Vagina (tissue), 2 donors: ENCODE measurements at places on chromosomes 6 and 20.

DNA sequence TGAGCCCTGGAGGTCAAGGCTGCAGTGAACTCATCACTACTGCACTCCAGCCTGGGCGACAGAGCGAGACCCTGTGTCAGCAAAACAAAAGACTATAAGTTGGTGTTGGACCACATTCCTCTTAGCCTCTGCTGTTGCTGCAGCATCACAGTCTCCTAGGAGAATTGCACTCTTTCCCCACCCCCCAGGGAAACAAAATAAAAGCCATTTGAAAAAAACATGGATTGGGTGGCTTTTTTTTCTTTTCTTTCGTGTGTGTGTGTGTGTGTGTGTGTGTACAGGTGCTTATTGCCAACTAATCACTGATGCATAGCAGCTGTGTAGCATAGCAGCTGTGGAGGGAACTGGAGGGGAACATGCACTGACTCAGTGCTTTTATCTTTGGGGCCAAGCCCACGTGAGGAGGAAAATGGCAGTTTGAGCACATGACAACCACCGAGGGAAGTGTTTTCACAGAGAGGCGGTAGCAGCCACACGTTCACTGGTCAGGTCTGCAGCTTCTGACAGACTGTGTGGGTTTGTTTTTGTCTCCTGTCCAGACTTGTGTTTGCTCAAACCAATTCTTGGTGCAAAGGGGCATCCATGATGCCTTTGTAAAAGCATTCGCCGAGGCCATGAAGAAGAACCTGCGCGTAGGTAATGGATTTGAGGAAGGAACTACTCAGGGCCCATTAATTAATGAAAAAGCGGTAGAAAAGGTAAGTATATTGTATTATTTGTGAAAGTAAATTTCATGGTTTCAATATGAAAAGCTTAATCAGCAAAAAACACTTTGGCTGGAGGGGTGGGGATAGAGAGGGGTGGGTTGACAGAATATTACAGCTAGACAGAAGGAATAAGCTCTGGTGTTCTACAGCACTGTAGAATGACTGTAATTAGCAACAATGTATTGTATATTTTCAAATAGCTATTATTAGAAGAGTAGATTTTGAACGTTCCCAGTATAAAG is 27.7 kb downstream of the ALDH5A1 start:
- no peaks in the 10 kb centered on the region for H3K27me3 ChIP-seq
- no peak for DNase-seq
- H3K4me3 ChIP-seq: no peak overlapping the region
- H3K4me1 ChIP-seq: no peaks in the 10 kb centered on the region
- no peaks in the 10 kb centered on the region for H3K36me3 ChIP-seq

DNA sequence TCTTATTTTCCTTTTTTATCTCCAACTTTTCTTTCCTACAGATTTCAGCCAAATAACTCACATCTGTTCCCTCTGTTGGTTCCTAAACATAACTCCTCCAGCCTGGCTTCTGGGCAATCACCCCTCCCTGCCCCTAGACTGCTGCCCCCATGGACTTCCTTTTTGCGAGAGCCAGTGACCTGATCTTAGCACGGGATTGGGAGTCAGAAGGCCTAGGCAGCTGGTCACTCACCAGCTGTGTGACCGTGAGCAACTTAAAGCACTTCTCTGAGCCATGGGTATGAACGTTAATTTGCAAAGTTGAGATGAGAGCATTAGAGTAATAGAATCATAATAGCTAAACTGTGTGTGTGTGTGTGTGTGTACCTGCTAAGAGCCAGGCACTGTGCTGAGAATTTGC is 4.5 kb upstream of the MMP9 start:
- H3K27ac ChIP-seq: no peak overlapping the region
- DNase-seq: no peak
- H3K4me1 ChIP-seq: no peaks in the 10 kb centered on the region
- H3K4me3 ChIP-seq: no peak overlapping the region
- H3K27me3 ChIP-seq: no peaks in the 10 kb centered on the region

DNA sequence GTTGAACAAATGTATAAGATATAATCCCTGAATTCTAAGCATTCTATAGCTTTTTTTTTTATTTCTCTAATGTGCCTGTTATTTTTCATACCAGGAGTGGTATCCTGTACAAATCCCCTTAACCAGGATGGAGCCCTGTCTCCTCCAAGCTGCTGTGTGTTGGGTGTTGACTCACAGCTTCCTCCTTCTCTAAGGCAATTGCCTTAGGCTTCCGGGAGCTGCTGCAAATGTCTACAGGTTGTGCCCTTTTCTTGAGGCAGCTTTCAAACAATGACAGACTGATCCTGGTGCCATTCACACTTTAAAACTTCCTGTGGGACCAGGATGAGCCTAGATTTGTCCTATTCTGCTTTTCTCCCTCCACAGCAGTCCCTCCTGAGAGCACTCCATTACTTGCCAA is 173.2 kb downstream of the BTBD3 start:
- no peak overlapping the region for H3K27ac ChIP-seq
- no peaks in the 10 kb centered on the region for H3K36me3 ChIP-seq
- no peak for DNase-seq
- no peak overlapping the region for H3K4me3 ChIP-seq
- H3K27me3 ChIP-seq: no peaks in the 10 kb centered on the region

DNA sequence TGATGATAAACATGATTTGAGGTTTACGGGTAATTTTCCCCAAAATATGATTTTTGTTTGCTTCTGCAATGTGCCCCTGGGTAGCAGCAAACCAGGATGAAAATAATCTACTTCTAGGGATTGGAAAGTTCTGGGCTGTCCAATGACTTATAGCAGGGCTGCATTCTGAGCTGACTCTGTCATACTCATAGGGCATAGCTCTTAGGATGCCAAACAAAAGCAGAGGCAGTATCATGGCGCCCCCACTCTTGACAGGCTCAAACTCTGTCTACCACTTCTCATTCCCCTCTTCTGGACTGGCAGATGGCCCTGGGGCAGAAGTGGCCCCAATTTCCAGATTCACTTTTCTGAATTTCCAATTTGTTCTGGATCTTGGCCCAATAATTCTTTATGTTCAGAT is 10.3 kb downstream of the SERPINB1 start:
- no peak overlapping the region for H3K4me3 ChIP-seq
- H3K27me3 ChIP-seq: no peaks in the 10 kb centered on the region
- H3K36me3 ChIP-seq: peaks cover 31% of the 10 kb centered on the region
- H3K27ac ChIP-seq: no peak overlapping the region

- no peak overlapping the region for H3K27ac ChIP-seq
- no peaks in the 10 kb centered on the region for H3K36me3 ChIP-seq
- DNase-seq: no peak
These were observed 4.9 kb downstream of the SCML4 start for GRCh38 chr6:107819217-107819616.
